ENCODE measurements at places on chromosomes 11 and 22.

GRCh38 chr11:45553383-45553936 is 112.0 kb downstream of the CHST1 start:
- DNase-seq = no peak

DNA sequence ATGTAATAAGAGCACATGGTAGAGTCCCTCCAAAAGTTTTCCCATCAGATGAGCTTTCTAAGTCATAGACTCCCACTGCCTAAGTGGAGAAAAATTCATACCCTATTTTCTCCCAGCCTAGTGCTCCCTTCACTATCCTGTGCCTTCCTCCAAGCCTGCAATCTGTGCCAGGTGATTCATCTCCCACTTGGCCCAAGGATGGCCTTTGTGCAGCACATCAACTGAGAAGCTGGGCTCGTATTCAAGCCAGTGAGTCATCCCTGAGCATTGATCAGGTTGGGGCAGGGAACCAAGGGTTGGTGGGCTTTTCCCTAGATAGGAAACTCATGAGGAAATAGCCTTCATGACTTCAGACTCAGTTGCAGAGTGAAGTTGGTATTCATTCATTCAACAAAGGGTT is 64.6 kb downstream of the PANX1 start:
- DNase-seq = peak; percentile 91

DNA sequence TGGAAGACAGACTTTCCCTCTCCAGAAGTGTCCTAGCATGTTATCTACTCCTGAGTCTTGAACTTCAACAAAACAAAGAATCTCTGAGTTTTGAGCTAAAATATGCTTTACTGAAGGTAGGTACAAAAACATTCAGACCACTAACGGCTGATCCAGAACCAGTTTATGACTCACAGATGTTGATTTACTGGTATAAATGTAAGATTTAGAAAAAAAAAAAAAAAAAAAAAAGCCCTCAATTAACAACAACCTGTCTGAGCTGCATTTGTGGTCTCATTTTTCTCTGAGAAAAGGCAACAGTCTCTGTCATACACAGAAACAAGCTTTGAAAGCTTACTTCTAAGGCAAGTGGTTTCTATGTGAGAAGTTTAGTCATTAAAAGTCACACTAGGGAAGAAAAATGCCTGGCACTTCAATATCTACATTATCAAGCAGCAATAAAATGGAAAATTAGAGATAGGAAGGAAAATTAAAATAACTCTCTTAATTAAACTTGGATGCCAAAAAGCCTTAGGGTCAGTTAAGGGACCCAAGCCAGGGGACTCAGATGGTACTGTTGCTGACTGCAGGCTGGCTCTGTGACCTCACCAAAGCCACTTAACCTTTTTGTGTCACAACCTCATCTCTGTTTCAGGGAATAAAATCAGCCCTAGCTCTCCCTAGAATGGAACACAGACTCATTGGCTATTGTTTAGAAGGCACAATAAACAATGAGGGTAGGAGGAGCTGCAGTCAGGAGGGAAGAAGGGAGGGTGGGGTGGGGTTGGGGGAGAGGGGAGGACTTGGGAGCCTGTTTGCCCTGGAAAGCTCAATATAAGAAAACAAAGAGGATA is 61.7 kb downstream of the ETS1 start:
- peak; percentile 64 for DNase-seq

GRCh38 chr11:46981436-46981835 is 44.9 kb downstream of the CSTPP1 start:
- no peak for DNase-seq

DNA sequence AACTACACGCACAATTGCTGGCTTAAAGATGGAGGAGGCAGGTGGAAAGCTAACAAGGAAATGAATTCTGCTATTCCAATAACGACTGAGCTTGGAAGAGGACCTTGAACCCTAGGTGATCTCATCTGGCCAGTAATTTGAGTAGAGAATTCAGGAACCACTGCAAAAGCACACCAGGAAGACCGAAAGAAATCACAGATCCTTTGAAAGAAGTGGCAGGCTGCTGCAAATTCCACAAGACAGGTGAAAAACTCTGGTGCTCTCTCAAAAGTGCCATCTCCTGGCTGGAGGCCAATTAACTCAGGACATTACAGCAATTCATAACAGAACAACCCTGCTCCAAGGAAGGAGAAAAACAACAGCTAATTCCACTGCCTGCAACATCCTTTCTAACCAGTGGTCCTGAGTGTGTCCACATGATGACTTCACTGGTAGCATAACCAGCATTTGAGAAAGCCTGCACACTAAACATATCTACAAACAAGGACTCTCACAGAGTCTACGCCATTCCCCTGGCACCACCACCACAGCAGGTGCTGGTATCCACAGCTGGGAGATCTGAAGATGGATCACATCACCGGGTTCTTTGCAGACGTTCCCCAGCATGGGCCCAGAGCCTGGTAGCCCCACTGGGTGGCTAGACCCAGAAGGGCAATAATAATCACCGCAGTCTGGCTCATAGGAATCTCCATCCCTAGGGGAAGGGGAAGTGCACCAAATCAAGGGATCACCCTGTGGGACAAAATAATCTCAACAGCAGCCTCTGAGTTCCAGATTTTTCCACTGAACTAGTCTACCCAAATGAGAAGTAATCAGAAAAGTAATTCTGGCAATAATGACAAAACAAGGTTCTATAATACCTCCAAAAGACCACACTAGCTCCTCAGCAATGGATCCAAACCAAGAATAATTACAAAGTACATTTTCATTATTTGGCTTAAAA is 44.9 kb upstream of the CLTCL1 start:
- no peak for DNase-seq

DNA sequence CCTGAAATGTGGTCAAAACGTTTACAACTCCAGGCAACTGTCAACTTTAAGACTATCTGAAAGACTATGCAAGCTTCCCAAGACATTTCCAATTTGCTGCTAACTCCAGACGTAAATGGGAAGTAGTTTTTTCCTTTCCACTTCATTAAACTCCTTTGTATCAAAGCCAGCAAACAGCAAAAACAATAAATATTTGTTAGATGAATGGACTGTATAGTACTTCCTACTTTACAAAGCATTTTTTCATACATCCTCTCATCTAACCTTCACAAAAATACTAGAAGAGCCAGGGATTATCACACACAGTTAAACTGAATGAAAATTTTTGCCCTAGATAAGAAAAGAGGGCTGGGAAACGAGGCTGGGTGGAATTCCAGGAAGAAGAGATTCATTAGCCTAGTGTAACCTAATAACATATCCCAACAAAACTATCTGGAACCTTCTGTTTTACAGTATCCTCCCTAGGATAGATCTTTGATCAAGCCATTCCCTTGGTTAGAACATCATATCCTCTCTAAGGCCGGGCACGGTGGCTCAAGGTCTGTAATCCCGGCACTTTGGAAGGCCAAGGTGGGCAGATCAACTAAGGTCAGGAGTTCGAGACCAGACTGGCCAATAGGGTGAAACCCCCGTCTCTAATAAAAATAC is 10.4 kb downstream of the NUP98 start:
- peak; percentile 22 for DNase-seq

DNA sequence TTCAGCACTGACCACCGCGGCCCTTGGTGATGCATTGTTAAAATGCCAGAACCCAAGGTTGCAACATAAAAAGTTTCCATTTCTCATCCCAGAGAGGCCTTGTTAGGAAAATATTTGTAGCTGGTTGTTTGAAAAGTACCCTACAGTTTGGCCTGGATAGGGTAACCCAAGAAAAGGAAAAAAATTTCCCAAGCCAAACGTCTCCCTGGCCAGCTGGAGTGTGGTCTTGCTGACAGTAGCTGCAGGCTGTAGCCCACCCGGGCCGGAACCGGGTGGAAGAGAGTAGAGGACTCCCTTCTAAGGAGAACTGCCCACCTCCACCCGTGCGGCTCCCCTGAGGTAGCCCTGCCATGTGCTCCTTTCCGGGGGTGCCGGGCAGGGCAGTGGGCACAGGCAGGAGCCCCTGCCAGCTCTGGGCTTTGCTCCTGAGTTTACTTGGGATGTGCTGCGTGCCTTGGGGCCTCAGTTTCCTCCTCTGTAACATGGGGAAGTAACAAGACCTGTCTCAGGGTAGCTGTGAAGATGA is 38.5 kb downstream of the IGHMBP2 start:
- DNase-seq = no peak

GRCh38 chr11:85855341-85855656 is at the start of gene CCDC83:
Gene CCDC83 (plus strand): TSS chr11:85855383. CDS start chr11:85865124, 9,741 bp downstream.
- DNase-seq = no peak

- peak; percentile 18 for DNase-seq
These were observed at the start of gene HBD for GRCh38 chr11:5234381-5234834. Gene HBD (minus strand): TSS chr11:5234483. CDS start chr11:5234433, 50 bp downstream.

DNA sequence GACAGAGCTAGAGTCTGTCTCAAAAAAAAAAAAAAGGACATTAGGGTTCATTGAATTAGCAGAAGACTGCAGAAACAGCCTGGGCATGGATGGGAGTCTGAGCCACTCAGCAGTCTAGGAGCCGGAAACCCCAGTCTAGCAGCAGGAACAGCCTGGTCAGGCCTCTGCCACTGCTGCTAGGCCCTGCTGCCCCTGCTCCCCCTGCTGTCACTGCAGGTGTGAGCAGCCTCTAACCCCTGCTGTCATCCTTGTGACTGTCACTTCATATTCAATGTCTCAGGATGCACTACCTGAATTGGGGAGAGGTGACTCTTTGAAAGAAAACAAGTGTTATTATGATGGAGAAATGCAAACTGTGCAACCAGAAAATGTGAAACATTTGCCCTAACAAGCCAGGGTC is 7.0 kb upstream of the DDX17 start:
- no peak for DNase-seq
